Stimulated activated CD4-positive, alpha-beta T cell treated with anti-CD3 and anti-CD28 coated beads, TNF-alpha, amount 100 ng/mL, for 1 hour (primary cell): ENCODE measurements at places on chromosomes 7 and 10.

- no peak for DNase-seq
These were observed 20.1 kb upstream of the ATXN7L1 start for GRCh38 chr7:105896407-105896911.

DNA sequence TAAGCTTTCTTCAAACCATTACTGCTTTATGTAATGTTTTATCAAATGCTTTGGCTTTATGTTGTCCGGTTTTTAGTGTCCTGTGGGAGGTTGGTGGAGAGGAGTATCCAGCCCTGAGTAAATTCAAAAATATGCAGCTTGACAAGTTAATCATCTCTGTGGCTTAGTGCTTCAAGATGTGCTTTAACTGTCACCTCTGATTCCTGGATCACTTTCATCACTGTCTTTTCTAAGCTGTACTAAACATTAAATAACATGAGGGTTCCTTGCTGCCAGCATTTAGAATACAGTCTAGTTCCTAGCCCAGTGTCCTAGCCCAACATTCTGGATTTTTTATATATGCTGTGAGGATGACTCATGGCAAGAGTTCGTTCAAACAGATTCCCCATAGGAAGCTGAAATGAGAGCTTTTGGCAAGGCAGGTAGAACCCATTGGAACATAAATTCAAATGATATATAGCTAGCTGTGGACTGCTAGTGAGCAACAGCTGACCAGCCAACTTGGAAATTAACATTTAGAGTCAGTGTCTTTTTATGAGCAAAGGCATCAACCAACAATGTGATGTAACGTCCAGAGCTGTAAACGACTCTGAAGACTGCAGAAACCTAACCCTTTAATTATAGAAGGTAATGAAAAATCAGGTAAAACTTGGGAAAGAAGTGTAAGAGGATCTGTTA, 80.6 kb upstream of the OIT3 start:
- no peak for DNase-seq

GRCh38 chr10:5477948-5478693, 21.2 kb downstream of the CALML5 start:
- DNase-seq, result no peak

DNA sequence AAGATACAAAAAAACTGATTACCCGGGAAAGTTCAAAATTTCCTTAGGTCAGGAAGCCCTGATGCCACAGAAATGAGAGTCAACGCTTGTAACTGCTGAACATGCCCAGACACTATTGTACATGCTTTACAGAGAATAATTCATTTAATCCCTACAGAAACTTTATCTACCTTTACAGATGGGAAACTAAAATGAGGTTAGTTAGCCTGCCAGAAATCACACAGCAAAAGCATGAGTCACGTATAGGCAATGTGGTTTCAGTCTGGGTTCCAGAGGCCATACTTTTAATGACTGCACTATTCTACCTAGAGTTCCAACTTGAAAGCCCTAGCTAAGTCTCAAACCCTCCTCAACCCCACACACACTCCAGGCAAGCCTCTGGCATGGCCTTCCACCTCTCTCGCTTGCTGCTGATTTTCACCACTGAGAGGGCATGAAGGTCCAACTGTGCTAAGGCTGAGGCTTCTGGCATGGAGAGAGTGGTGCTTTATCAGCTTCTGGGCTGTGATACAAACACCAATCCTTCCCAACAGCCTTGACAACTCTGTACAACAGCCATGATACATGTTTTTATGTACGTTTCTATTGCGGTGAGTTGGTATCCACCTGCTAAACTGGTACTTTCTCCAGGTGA, 1011.2 kb upstream of the GHITM start:
- no peak for DNase-seq

GRCh38 chr10:103114876-103115275, 78.2 kb downstream of the NT5C2 start:
- no peak for DNase-seq

GRCh38 chr7:92833766-92834506, 2.4 kb downstream of the CDK6 start:
- DNase-seq, result peak; percentile 72

GRCh38 chr7:81007051-81007450, 88.2 kb upstream of the SEMA3C start:
- no peak for DNase-seq

DNA sequence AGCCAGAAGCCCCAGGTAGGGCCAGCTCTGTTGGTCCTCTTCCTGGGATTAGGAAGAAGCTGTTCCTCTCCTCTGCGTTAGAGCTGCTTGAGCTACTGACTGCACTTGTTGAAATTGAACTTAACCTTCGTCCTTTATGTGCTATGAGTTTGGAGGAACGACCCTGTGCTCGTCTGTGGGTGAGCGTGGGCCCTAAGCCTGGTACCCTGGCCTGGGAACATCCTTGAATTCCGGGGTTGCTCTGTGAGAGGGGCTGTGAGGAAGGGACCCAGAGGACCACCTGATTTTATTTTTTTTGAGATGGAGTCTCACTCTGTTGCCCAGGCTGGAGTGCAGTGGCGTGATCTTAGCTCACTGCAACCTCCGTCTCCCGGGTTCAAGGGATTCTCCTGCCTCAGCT, 447.2 kb upstream of the FOXK1 start:
- DNase-seq, result no peak

- DNase-seq, result no peak
These were observed 34.6 kb downstream of the PHTF2 start for GRCh38 chr7:77833136-77833535.

DNA sequence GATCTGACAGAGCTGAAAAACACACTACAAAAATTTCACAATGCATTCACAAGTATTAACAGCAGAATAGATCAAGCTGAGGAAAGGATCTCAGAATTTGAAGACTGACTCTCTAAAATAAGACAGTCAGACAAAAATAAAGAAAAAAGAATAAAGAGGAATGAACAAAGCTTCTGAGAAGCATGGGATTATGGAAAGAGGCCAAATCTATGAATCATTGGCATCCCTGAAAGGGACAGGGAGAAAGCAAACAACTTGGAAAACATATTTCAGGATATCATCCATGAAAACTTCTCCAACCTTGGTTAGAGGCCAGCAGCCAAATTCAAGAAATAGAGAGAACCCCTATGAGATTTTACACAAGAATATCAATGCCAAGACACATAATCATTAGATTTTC, 804.8 kb upstream of the IGFBP3 start:
- DNase-seq, result no peak

DNA sequence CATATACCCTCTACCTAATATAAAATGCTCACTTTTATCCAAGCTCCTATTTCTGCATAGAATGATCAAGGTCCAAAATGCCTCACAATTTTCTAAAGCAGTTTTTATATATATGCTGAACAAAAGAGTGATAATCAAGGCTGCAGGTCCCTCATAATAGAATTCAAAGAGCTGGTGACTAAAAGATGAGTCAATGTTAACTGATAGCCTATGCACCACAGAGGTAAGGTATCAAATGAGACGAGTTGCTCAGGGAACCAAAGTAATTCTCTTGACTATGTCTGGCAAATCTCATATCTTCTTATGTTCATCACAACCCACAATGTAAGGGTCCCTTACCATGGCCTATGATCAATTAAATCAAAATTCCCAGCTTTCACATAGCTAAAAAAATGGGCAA, 15.2 kb downstream of the PDZD8 start:
- DNase-seq, result no peak

DNA sequence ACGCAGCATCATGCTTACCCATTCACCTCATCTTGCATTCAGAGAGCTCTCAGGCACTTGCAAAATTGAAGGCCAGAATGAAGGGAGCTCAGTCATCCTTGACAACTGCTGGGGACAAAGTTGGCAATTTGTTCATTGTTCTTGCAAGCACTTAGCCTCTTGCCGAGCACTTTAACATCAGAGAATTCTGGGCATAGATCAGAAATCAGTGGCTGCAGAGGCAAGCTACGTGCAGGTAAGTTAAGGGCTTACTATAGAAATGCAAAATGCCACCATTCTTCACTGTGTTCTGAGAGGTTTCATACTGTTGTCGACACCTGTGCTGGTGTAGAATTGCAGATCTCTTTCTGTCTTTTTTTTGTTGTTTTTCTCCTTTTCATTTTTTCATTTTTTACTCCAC, 84.1 kb upstream of the INSYN2A start:
- DNase-seq, result no peak

GRCh38 chr7:107319724-107320228, 150.1 kb upstream of the GPR22 start:
- no peak for DNase-seq

GRCh38 chr10:96287392-96288105, 16.2 kb upstream of the BLNK start:
- no peak for DNase-seq

DNA sequence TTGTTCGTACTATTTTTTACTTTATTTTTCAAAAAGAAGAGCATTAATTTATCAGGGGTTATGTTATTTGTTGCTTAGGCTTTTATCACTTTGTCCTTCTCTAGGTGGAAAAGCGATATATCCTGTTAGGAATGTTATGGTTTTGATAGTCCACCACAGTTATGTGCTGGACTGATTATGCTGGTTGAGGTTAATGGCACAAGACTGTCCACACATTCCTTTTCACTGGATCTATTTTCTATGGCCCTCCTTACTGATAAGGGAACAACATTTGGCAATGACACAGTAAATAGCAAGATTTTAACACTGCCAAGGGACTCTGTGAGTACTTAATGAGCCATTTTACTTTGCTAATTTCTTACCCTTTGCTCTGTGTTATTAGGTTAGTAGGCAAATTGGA, 1212.3 kb downstream of the NXPH1 start:
- no peak for DNase-seq

DNA sequence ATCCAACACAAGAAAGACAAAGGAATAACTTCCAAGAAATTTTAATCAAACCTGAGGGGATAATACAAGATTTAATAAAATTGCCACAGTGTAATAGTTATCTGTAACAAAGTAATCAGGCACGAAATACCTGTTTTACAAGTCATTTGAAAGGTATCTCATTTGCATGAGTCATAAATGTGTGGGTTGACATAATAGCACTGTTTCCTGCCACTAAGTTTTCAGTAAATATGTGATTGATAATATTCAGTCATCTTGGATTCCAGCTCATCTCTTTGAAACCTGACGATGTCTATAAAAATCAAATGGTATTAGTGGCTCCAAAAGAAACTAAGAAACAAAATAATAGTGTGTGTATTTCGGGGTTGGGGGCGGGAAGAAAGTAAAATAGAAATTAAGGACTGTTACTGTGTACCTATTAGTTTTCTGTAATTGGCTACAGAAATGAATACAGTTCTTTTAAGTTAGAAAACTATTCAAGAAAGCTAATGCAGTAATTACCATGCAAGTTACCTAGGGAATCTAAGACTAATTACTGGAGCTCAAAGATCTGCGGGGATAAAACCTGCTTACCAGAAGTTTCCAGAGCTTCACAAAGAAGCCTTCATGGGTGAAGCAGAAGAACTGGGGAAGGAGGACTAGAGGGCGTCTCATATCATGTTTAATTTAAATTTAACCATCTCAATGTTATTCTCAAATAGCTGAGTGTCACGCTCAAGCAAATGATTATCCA, 100.7 kb downstream of the ST8SIA6 start:
- no peak for DNase-seq

GRCh38 chr10:14153570-14154055, 177.1 kb downstream of the FRMD4A start:
- no peak for DNase-seq

DNA sequence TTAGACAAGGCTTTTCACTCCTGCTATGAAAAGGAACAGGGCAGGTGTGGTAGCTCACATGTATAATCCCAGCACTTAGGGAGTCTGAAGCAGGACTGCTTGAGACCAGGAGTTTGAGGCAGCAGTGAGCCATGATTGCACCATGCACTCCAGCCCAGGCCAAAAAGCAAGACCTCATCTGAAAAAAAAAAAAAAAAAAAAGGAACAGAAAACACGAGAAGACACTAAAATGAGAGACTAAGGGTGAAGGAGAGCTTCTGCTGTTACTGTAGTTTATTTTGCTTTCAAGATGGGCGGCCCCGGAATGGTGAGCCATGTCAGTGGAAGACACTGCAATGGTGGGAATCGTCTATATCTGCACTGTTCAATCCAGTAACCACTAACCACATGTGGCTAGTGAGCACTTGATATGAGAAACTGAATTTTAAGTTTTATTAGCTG, 9.9 kb downstream of the PIP4K2A start:
- DNase-seq, result no peak

DNA sequence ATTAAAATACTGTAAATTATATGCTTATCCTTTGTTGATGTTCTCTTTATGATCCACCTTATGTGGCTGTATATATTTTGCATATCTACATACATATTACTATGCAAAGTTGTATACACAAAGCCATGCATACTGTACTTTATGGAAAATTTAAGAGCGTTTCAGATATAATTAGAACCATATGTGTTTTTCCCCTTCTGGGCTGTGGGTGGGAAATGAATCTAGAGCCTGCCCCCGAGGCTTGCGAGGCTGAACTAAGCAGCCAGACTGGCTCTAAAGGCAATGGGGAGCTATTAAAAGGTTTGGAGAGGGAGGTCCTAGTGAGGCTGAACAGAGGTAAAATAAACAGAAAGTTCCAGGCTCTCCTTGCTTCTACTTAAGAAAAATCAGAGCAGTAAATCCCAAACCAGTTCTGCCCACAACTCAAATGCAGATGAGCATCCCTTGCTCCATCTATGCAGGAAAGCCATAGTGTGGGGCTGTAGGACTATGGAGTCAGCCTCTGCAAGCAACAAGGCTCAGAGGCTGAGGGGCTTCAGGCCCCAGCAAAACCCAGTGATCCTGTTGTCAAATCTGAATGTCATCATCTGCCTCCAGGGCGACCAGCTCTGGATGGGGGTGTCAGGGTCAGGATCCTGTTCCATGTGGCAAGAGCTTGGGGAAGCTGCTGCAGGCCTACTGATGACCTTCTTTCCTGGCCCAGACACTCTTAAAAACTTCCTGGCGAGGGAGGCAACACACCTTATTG, 14.1 kb upstream of the DDIT4 start:
- no peak for DNase-seq

DNA sequence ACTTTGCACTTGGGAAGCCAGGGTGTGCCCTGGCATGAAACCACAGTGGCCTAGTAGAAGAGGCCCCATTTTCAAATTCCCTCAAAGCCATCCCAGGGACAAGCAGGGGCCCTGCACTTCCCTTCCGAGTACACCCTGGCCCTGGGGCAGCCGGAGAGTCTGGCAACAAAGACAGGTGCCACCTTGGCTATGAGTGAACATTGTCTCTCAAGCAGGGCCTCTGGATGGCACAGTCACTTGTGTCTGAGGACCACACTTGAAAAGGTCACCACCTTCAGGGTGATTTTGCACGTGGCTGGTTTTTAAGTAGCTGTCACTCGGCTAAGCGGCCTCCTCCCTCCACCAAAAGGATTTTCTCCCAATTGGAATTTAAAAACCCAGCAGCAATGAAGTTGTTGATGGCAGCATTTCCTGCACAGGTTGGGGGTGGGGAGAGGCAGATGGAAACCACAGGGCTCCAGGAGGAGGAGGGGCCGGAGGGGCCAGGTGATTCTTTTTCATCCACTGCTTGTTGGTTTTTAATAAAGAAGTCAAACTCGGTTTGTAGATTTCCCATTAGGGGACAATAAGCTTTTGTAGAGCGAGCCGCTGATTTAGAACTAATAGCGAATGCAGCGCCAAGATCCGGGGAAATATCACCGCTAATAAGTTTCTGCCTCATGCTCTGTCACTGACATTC, 33.9 kb downstream of the C10orf105 start:
- no peak for DNase-seq

GRCh38 chr10:68559841-68560185, 324 bp upstream of the TET1 start:
- no peak for DNase-seq
